ENCODE measurements at places on chromosomes 11 and 22.
A peak's percentile ranks its signal among the peaks of the same experiment; 100 is the strongest.

GRCh38 chr11:21602699-21603098 is 590.2 kb upstream of the ANO5 start:
- no peak for DNase-seq

DNA sequence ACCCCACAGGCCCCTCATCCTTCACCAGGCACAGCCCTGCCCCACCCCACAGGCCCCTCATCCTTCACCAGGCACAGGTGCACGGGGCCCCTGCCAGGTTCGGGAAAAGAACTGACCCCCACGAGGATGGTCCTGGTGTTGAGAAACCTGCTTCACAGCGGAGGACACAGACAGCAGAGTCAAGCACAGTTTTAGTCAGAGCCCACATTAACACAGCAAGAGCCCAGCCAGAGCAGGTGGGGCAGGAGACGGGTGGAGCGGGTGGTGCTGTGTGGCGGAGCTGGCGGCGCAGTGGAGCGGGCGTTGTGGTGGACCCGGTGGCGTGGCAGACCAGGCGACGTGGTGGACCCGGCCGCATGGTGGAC is 1085.5 kb downstream of the BRD1 start:
- no peak for DNase-seq

- no peak for DNase-seq
Observed at GRCh38 chr22:35376728-35377472, 4.0 kb upstream of the HMOX1 start.

DNA sequence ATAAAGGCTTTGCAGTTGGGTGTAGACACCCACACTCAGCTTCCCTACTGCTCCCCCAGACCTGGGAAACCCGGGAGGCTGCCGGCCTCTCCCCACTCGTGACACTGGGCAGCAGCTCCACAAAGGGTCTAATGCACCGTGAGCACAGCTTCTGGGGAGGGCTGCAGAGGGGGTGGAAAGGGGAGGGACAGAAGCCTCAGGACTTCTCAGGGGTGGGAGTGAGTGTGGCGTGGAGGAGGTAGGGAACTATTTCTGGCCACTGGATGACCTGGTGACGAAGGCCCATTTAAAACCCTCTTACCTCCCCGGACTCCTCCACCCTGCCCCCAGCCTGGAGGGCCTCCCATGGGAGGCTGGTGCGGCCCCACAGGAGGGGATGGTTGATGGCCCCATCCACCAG is 56.6 kb downstream of the MACROD1 start:
- DNase-seq, result no peak

DNA sequence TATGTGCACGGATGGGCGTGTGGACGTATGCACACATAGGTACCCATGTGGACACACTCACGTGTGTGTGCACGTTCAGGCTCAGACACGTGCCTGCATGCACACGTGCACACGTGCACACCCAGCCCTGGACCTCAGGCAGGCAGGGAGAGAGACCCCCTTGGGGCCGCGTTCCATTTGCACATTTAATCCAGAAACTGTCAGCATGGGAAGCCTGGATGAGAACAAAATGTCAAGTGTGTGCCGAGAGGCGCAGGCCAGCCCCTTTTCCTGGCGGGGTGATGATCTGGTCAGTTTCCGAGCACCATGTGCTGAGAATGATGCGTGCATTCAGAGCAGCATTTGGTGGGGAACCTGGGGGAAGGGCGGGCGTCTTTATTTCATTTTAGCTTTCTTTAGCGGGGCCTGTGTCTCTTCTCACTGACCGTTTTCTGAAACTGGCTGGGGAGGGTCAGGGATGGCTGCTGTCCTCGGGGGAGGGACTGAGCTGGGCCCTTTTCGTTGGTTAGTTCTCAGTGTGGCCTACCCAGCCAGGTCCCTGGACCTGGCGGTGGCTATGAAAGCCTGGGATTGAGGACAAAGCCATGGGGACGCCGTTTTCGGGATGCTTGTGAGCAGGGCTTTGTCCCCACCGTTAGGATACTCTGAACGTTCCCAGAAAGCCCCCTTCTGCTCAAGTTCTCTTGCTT is 96.3 kb downstream of the KCNQ1 start:
- DNase-seq, result no peak

DNA sequence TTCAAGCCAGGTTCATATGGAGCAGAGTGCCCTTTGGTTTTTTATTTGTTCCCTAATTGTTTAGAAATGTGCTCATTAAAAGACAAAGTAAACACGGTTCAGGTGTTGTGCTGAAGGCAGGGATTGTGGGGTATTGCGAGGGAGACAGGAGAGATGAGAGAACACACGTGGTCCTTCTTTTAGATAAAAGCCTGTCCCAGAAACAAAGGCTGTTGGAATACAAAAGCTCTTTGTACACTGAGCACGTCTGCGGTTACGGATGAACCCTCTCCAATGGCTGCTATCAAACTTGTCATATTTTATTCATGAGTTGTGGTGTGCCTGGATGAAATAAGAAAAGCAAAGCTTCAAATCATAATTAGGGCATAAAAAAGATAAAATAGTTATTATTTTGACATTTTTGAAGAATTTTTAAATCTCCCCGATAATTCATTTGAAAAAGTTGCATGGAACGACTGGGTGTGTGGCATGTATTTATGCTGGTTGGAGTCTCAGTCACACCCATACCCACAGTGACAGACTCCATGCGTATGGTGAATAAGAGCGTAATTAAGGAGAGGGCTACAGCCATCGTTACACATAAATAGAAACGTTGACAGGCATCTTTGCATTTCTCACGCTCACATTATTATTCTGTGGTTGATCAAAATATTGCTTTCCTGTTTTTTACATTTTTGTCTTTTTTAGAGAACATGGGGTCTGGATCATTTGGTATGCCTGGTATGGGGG is 92.9 kb downstream of the NELL1 start:
- no peak for DNase-seq

DNA sequence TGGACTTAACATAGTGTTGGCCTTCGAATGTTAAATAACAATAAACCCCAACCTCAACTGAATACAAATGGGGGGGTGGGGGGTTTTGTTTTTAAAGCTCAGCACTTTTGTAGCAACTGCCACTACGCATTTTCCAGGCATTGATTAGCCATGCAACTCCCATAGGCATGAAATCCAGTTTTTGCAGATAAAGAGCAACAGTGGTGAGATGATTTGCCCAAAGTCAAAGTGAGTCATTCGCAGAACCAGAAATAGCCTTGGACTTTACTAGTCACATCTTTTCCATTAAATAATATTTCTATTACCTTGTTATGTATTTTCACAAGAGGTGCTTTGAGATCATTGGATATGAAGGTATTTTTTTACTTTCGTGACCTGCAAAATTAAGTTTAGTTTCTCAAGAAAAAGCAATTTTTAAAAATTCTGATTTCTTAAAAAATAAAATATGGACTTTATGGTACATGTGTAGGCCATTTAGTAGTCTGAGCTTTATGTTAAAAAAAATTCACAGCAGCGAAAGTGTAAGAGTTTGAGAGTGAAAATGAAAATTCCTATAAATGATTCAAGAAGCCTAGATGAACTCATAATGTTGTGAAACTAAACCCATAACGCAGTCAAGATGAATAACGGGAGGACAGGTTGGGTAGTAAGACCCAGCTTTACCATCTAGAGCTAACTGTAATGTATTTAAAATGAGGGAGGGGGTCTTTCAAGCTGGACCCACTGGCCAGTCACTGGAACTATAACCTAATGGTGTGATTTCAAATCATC is 1.9 kb upstream of the PHF21A start:
- no peak for DNase-seq

- no peak for DNase-seq
Observed at GRCh38 chr11:26632691-26633159, 60.7 kb upstream of the MUC15 start.

DNA sequence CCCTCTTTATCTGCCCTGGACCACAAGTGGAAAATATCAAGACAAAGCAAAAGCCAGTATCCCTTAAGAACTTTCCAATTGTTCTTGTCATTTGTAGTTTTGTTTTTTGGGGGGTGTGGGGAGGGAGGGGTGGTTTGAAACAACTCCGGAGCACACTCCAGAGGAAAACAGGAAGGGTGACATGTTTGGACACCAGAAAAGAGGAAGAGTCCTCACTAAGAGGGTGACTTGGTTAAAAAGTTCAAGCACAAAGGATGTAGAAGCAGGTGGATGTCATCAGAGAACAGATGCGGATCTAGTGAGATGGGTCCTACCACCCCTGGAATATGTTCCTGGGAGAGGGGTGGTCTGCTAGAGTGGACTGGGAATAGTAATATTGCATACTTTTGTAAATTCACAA is 25.8 kb downstream of the ADAMTS8 start:
- no peak for DNase-seq

DNA sequence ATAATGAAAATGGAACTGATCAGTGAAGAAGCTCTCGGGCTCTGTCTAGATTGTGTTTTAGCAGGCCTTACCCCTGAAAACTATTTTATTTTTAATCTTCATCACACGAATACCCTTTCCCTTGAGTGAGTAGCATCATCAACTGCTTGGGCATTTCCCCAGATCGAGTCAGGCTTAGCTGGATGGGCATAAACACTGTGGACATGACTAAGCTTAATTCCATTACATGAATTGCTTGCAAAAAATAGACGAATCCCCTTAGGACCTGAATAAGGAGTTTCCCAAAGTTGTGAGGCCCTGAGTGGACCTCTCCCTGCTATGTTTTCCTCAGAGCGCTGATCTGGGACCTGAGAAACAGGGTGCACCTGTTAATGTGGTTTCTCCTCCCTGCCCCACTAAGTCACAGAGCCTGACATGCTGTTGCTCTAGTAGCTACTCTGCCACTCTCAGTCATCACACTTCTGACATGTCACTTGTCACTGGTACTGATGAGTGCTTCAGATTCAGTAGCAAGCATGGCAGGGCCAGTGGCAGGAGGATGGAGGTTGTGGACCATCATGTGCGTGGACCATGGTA is 53.5 kb downstream of the ENDOD1 start:
- DNase-seq, result no peak

GRCh38 chr22:31313366-31314147 is 21.3 kb upstream of the PIK3IP1 start:
- DNase-seq, result peak; percentile 21

- DNase-seq, result no peak
Observed at GRCh38 chr11:116030697-116031331, 526.6 kb upstream of the CADM1 start.

GRCh38 chr11:802693-803466 is 2.2 kb downstream of the PIDD1 start:
- DNase-seq, result no peak

DNA sequence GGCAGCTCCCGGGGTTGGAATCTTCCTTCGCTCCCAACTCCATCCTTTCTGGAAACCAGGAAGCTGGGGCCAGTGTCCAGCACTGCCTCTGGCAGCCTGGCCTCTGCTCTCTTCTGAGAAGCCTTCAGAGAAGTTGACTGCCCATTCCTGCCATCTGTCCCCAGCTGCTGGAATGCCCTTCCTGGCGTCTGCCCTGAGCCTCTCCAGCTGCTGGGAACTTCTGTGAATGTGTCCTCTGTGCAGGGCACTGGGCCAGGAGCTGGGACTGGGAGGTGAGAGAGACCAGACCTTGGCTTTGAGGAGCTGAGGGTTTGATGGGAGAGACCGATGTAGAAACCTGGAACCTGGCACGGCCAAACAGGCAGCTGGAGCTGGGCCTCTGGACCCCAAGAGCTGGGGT is 5.9 kb upstream of the SOX10 start:
- no peak for DNase-seq

GRCh38 chr11:56491270-56491669 is at the start of gene OR5M8:
Gene OR5M8, minus strand, starts transcription at chr11:56491370. Its CDS starts 0 bp downstream, at chr11:56491370.
- no peak for DNase-seq

GRCh38 chr11:122754553-122755322 is 83.6 kb upstream of the CRTAM start:
- DNase-seq, result peak; percentile 8

- no peak for DNase-seq
Observed at GRCh38 chr11:76048763-76049162, 157.5 kb downstream of the WNT11 start.

- DNase-seq, result no peak
Observed at GRCh38 chr22:49432211-49432896, 395.3 kb downstream of the BRD1 start.

All from activated naive CD8-positive, alpha-beta T cell treated with anti-CD3 and anti-CD28 coated beads, Interleukin-2, amount 50 U/mL, for 16 hours (primary cell).